ENCODE measurements at places on chromosomes 16 and 17.

DNA sequence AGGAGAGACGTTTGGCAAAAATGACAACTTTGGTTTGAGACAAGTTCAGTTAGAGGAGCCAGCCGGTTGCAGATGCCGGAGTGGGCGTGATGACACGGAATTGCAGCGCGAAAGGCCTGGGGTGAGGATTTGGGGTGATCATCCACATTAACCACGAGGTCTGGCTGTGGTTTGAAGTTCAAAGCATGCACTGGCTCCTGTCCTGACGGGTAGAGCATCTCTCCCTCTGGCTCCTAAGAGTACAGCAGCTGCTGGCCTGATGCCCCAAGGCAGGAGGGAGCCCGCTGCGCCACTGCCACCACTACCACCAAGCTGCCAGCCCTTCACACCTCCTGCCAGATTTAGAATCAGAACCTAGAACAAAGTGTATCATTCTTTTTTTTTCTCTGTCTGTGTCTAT, 3.7 kb downstream of the RHBDL3 start:
- no peak for DNase-seq

DNA sequence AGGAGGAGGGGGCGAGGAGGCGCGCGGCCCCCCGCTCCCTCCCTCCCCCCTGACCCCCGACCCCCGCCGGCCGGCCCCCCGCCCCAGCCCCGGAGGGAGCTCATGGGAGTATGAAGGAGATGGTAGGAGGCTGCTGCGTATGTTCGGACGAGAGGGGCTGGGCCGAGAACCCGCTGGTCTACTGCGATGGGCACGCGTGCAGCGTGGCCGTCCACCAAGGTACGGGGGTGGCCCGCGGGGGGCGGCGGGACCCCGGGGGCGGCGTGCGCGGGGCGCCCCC, 390 bp downstream of the MLLT6 start:
- no peak for DNase-seq

DNA sequence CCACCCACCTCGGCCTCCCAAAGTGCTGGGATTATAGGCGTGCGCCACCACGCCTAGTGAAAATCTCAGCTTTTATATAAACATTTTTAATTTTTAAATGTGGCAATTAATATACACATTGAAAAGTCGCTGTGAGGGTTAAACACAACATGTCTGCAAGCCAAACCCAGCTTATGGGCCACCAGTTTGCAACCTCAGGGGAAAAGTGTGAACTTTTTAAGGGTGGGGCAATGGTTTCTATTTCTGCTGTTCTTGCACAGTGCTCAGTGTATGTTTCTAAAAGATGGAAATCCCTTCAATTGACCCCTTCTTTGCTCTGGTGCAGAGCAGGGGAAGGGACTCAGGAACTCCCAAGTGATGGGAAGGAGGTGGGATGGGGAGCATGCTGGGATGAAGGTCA, 18.3 kb upstream of the SUPT4H1 start:
- DNase-seq = no peak

DNA sequence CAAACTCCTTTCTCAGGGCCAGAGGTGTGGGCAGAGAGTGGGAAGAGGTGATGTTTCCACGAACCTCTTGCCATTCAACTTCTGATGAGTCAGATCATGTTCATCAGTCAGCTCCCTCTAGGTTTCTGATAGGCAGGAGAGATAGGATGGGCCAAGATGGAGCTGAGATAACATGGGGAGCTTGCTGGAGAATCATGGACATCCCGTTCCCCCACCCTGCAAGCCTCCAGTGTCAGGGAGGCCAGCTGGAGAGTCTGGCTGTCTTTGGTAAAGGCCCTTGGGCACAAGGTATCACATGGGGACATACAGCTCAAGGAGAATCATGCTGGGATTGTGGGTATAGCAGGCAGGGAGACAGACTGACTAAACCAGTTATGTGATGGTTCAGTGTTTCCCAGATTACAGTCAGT, 136.0 kb upstream of the IRX3 start:
- no peak for DNase-seq

- DNase-seq = no peak
These were observed 13.9 kb upstream of the LPCAT2 start for GRCh38 chr16:55494994-55495421.

- no peak for DNase-seq
These were observed 24.5 kb upstream of the ZNF287 start for GRCh38 chr17:16593356-16594102.

GRCh38 chr17:56754523-56755208, 79.1 kb downstream of the C17orf67 start:
- no peak for DNase-seq

- no peak for DNase-seq
These were observed 44.7 kb downstream of the CDH1 start for GRCh38 chr16:68781784-68782183.

- no peak for DNase-seq
These were observed 123.7 kb downstream of the SOX9 start for GRCh38 chr17:72244494-72244893.

DNA sequence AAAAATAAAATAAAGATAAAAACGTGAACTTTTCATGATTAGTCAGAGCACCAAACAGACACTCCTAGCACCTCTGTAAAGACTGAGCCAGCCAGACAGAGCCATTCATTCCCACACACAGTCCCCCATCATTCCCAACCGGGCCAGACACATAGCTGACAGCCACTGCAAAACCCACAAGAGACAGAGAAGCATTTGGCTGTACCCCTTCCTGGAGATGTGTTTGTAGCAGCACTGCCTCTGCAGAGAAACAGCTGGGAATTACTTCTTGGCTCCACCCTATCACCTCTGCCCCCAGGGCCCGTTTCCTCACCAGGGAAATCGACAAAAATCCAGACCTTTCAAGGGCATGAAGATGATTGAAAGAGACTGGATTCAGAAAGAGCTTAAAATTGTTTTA, 46.4 kb downstream of the MYH11 start:
- DNase-seq = no peak

DNA sequence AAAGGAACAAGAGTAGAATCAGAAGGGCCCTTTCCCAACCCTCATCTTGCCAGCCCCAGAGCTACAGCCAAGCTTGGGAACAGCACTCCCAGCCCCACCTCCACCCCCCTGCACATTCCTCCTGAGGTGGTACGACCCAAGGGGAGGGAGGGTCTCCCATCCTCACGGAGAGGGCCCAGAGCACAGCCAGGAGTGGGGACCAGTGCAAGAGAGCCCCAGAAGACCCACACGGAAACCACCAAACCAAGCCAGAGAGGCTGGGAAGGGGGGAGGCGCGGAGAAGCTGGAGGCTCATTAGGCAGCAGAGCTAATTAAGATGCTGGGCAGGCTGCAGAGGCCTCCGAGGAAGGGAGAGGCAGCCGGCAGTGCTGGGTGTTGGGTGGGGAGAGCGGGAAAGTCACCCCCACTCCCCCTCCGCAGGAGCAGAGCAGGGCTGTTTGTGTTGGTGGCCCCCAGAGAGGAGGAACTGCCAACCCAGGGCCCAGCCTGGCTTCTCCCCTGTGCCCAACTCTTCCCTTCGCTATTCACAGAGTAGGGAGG, 2.4 kb downstream of the CACNB1 start:
- no peak for DNase-seq

DNA sequence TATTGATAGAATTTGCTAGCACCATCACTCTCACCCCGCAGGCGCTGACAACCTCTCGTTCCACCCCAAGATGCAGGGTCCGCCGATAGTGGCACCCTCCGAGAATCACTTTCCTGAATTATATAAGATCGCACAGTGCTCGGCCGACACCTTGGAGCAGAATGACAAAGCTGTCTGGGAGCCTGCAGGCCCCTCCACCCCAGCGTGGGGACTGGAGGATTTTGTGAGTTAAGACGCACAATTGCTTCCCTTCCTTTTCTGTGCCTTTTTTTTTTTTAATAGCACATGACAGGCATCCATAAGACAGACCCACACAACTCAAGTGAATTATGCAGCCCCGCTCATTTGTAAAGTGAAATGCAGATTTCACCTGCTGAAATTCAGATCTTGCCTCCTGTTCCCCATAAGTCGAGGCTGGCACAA, 155.3 kb downstream of the C16orf78 start:
- no peak for DNase-seq

DNA sequence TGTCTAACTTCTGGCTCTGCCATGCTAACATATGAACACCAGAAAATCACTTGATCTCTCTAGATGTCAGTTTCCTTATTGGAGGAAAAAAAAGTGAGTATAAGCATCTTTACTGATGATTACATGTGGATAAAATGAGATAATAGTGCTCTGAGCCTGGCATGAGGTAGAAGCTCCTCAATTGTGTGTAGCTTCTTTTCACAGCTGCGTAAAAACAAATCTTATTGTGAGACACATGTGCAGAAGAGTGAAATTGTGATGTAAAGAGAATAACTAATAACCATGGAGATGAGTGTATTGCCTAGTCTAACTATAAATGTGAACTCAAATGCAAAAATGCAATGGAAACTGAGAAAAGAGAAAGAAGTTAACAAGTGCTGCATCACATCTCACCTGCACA, 44.7 kb downstream of the CDH11 start:
- no peak for DNase-seq

Data from activated T-cell treated with anti-CD3 and anti-CD28 coated beads for 24 hours (primary cell).